ENCODE measurements at places on chromosomes 11 and 22. TPM values are rescaled to one million over a fixed set of nuclear protein-coding genes. Genes with fewer than 3 reads are reported as not detected.

Gene TSSC4
- 48.4 TPM for total RNA-seq

Gene MAPK11
- 62.4 TPM for total RNA-seq

Gene FGF4
- not detected for total RNA-seq

Gene NLRP14
- 0.13 TPM for total RNA-seq

Gene ROM1
- 2.1 TPM for total RNA-seq

Gene SHANK3
- 223 TPM for total RNA-seq

Gene OR51I1
- 1.2 TPM for total RNA-seq

Gene OR52A1
- 0.03 TPM for total RNA-seq

Gene PAX6
- 2.7 TPM for total RNA-seq

Gene ATG13
- total RNA-seq, result 85.6 TPM

Gene OR8G1
- total RNA-seq, result 0.13 TPM

Gene TPH1
- total RNA-seq, result 0.38 TPM

Gene ZP1
- total RNA-seq, result not detected

Gene RRP8
- 14.6 TPM for total RNA-seq

Gene TEX54
- not detected for total RNA-seq

Gene DDTL
- total RNA-seq, result 1.4 TPM

Gene CD3D
- not detected for total RNA-seq

Gene MUC5B
- total RNA-seq, result not detected

Gene SBF2
- total RNA-seq, result 40.8 TPM

Gene LRRC10B
- 0.13 TPM for total RNA-seq

Gene OTUB1
- total RNA-seq, result 69.8 TPM

Gene CD59
- total RNA-seq, result 101 TPM

Gene MYOD1
- total RNA-seq, result not detected

Gene POU2AF1
- not detected for total RNA-seq

Gene BIK
- 0.97 TPM for total RNA-seq

Gene SULT4A1
- total RNA-seq, result 16.5 TPM

Gene TSPAN32
- total RNA-seq, result 0.23 TPM

Gene H19
- not detected for total RNA-seq

Gene GNG3
- total RNA-seq, result 1.1 TPM

Gene KIAA1671
- total RNA-seq, result 92.1 TPM

Gene SNX32
- 1.2 TPM for total RNA-seq

Gene KBTBD4
- 12.1 TPM for total RNA-seq

Gene TNNI2
- not detected for total RNA-seq

Gene GSTT2B
- 6.0 TPM for total RNA-seq

Gene ARHGAP8
- total RNA-seq, result 0.80 TPM

Gene OR6A2
- 0.51 TPM for total RNA-seq

Gene PGA3
- 0.80 TPM for total RNA-seq

Gene PPP1R14B
- 201 TPM for total RNA-seq

Gene RBM7
- 44.8 TPM for total RNA-seq

Gene BLID
- total RNA-seq, result not detected

Gene NECTIN1
- total RNA-seq, result 17.9 TPM

Gene SYCE3
- not detected for total RNA-seq

Gene ACER3
- 17.3 TPM for total RNA-seq
